ENCODE measurements at places on chromosomes 6 and 20.

GRCh38 chr20:49230561-49231133 is 11.4 kb downstream of the DDX27 start:
- DNase-seq = peak; percentile 40

GRCh38 chr6:156587071-156587470 is 190.1 kb upstream of the ARID1B start:
- DNase-seq = no peak

DNA sequence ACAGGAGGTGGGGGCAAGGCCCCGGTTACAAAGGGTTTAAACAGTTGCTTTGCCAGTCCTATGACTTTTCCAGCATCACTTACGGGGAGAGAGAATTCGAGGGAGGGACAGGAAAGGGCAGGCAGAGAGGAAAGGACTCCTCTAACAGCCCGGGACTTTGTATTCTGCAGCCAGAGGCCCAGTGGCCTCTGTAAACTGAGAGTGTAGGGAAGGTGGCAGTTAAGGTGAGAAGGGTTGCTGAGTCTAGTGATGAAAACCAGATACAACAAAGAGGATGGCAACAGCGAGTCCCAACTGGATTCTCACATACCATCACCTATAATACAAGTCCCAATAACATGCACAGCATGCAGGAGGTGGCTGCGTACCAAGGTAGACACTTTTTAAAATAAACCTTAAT is 13.5 kb downstream of the PLAGL2 start:
- no peak for DNase-seq

GRCh38 chr6:25889877-25890853 is 16.1 kb upstream of the SLC17A3 start:
- no peak for DNase-seq

DNA sequence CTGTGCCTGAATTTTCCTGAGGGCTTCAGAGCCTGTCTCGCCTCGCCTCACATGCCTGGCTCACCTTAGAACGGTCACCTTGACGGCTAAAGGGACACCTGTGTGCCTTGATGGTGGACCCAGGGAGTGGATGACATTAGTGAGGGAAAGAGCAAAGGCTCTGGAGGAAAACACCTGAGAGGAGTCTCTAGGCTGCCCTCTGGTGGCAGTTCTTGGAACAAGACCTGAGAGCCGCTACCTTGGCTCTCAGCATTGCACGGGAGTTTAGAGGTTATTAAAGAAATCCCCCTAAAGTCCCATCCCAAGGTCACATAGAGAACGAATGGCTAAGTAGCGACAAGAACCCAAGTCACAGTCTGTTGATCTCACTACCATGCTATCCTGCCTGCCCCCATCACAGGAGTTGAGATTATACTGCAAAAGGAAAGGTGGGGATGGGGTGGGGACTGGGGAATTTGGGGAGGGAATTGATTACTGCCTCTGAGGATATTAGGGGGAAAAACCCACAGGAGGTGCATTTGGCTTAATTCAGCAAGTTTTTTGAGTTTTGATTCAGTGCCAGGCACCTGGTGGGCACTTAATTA is 7.9 kb upstream of the CDSN start:
- peak; percentile 23 for DNase-seq

GRCh38 chr6:40349901-40350746 is 237.0 kb downstream of the LRFN2 start:
- DNase-seq = no peak

GRCh38 chr20:48945840-48946514 is 24.5 kb downstream of the ARFGEF2 start:
- no peak for DNase-seq

- no peak for DNase-seq
Measured at GRCh38 chr6:157434349-157435033, 53.5 kb downstream of the ZDHHC14 start.

DNA sequence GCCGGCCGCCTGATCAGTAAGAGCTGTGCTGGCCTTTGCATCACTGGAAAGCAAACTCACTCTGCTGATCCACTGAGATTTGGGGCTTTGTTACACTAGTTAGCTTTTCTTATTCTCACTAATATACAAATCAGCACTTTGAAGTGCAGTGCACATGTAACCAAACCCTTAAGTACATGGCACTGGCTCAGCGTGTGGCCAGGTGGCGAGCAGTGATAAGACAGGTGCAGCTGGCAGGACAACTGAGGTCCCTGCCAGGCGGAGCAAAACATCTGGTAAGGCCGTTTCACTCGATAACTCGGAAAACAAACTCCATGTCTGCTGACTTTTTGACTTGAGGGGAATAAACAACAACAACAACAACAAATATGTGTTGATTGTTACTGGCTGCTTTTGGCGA is 11.0 kb downstream of the GFRA4 start:
- no peak for DNase-seq

GRCh38 chr6:106858653-106859092 is 115.9 kb downstream of the CD24 start:
- DNase-seq = no peak

GRCh38 chr6:54516321-54516720 is 208.1 kb downstream of the TINAG start:
- DNase-seq = no peak

DNA sequence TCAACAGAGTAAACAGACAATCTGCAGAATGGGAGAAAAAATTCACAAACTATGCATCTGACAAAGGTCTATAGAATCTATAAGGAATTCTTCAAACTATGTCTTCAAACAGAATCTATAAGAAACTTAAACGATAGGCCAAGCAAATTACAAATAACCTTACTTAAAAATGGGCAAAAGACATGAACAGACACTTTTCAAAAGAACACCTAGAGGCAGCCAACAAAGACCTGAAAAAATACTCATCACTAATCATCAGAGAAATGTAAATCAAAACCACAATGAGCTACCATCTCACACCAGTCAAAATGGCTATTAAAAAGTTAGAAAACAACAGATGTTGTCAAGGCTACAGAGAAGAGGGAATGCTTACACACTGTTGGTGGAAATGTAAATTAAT is 81.3 kb downstream of the ID4 start:
- DNase-seq = no peak

GRCh38 chr6:54897462-54898189 is 51.1 kb downstream of the FAM83B start:
- DNase-seq = no peak

DNA sequence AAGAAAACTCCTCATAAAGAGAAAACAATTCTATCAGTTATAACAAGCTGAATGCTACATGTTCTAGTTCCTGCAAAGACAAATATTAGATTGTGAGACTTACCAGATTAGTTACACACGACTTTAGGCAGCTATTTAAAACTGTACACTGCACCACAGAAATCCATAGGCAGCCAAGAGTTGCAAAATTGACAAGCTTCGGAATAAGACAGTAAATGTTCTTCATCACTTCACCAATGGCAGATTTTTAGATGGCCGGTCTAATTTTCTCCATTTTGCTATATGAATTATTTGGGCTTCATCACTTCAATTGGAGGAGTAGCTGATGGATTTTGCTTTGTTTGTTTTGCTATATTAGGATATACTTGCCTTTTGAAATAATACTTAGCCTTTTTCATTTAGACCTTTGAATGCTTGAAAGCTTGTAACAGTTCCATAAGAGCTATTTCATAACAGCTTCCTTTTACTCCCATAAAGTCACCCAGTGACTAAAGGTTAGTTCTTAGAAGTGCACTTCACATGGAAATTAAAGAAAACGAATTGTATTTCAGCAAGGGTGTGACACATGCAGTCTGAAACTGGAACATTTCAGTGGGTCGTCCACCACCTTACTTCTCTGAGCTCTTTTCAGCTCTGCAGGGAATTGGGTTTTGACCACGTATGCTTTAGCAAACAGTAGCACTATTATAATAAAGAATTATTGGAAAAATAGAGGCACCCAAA is at the start of gene ROS1:
Gene ROS1 (minus strand): TSS at position 512 of the 723 bp plus-strand sequence. CDS start 286 bp downstream, at position 226.
- no peak for DNase-seq

DNA sequence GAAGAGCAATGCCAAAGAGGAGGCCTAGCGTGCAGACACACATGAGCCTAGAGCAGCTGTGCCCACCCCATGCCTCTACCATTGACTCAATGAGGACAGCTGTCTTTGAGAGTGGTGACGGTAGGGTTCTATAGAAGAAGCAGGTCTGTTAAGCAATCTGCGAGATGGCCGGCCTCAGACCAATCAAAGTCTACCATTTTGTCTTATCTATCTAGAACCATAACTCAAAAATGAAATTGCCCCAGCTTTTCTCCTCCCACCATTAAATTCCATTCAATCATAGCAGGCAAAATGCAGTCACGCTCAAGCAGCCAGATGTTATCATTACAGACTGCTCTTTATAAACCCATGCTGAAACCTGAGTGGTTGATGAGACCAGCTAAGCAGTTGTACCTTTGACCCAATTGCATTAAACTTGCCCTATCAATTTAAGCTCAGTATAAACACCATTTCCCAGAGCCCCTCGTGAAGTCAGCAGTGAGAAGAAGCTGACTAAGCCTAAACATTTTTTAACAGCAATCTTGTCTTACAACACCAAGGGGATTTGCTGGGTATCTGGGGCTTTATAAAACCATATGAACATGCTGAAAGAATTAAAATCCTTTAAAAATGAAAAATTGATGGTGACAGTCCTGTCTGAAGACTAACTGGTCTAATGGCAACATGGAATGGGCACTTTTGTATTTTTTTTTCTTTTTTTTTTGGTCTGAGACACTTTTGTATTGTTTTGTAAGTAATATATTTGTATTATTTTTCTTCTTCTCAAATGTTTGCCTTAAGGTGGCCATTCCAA is 57.5 kb downstream of the FOXC1 start:
- no peak for DNase-seq

DNA sequence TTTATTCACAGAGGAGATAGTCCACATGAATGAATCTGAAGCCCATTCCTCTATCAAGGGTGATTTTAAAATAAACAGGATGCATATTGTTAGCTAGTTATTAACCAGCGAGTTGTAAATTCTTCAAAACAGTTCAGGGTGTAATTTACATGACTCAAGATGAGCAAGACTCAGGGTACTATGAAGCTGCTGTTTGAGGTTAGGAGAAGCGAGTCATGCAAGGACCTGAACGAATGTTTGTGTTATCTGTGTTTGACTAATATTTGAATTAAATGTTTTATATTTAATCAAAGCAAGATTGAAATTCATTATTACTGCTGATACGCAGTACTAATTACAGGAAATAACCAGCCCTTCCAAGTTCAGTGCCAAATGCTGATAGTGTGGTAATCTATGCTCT is 191.1 kb downstream of the SAMD5 start:
- no peak for DNase-seq

DNA sequence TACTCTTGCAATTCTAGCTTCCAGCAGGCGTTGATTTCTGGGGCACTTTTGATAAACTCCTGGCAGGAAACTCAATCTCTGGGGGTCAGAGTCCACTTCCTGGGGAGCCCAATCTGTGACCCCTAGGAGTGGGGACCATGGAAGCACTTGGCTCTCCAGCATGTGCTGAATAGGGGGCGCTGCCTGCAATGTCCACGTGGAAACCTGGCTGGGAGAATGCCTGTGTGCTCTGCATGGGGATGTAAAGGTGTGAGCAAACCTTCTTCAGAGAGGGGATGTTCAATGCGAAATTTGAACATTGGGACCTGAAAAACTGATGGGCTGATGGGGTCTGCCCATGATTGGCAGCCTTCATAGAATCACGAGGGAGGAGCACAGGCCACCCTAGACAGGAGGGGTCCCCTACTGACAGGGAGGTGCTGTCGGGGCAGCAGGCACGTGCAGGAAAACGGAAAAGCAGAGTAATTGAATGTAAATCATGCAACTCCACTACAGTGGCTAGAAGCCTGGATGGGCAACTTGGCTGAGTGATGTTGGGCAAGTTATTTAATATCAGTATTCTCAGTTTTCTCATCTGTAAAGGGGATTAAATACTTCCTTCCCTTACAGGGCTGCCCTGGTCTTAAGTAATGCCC is 47.8 kb downstream of the CEP43 start:
- DNase-seq = no peak

DNA sequence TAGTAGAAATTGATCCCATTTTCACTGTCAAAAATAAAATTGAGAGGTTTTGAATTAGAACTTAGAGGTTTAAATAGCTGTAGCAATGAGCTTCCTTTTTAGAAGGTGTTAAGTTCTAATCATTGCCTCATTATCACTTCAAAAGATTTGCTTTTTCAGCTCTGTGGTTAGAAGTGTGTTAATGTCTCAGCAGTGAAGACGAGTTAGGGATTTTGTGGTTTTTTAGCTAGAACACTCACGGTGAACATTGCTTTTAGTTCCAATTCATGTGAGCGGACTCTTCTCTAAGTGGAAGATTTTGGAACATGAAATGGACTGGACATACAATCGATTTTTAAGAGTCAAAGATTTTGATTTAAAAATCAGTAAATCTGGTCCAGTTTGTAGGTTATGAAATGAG is 12.7 kb upstream of the IFNGR1 start:
- DNase-seq = no peak

DNA sequence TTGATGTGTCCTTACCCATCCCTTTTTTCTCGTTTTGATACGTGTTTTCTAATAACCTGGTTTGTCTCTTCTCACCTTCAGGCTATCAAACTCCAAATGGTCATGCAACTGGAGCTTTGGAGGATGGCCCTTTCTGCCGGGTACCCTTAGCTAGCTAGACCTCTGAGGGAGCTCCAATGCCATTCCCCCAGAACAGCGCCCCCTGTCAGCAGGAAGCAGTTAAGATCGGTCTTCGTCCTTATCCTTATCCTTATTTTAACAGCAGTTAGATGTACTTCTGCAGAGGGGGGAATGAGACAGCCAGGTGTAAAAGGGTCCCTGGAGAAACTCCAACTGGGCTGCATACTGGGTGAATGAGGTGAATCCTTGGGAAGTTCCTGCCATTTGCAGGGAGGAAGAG is 37.2 kb downstream of the SEL1L2 start:
- DNase-seq = no peak

GRCh38 chr6:68226460-68226859 is 408.6 kb upstream of the ADGRB3 start:
- no peak for DNase-seq

DNA sequence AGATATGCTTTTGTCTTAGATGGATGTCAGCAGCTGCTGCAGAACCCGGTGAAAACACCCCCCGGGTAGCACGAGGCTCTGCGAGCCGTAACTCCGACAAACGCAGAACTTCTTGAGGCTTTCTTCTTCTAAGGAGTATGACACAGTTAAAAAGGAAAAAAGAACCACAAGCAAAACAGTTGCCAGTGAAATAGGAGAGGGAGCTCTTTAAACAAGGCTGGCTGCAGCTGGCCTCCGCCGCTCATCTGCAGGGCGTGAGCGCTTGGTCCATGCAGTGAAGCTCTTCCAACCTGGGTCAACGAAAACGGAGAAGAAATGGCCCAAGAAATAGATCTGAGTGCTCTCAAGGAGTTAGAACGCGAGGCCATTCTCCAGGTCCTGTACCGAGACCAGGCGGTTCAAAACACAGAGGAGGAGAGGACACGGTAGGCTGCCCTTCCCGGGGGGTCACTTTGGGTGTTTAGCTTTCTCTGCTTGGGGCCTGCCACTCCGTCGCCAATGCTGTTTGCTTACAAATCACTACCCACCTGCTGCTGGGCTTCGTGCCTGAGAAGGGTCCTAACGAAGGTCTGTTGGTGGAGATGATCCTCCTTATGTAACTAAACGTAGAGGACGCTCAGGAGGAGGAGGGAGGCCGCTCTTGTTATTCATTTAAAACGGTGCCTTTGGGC is 13.2 kb downstream of the SYTL3 start:
- no peak for DNase-seq

GRCh38 chr6:88378639-88379038 is 212.5 kb upstream of the CNR1 start:
- DNase-seq = no peak
